Left ventricle myocardium inferior (tissue), 1 donor: ENCODE measurements at places on chromosomes 16 and 17. TPM values are rescaled to one million over a fixed set of nuclear protein-coding genes. Genes with fewer than 3 reads are reported as not detected.

Gene OR3A3
- total RNA-seq: not detected

Gene COX6A2
- 1,568 TPM for total RNA-seq

Gene RTN4RL1
- 4.0 TPM for total RNA-seq

Gene LPCAT2
- total RNA-seq: 6.9 TPM

Gene FBXO39
- total RNA-seq: not detected

Gene CLDN6
- total RNA-seq: not detected

- no peak for DNase-seq
These were observed 43.7 kb downstream of the USP22 start for GRCh38 chr17:20999044-20999573.

DNA sequence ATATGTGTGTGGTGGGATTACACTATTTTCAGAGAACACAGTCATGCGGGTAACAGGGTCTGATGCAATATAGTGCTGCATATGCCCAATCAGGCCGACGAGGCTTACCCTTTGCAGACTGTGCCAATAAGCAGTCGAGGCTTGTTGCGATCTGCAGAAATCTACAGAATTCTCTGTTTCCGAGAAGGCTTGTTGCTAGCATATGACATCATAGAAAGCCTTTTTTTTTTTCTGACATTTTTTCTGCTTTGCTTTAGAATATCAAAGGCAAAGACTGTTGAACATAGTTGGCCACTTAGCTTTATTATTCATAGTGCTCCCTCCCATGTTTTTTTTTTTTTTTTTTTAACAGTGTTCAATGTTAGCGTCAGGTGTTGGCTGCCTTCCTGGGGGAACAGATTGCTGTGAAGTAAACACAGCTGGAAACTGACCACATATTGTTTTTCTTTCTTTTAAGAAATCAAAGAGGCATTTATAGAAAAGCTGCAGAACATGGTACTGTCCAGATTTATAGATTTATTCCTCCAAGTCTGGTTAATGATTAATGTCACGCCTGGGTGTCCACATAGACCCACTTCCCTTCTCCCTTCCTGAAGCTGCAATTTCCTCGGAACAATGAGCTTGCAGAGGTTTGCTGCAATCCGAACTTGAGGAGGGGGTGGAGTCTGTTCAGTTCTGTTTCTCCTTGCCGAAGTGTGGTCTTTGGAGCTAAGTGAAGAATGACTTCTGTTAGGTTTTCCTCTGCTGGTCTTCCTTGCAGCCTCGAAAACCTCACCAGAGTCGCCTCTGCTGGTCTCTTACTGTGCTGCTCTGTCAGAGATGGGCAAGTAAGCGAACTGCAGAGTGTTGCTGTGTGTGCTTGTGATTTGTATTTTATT, 87.3 kb downstream of the MAP2K6 start:
- DNase-seq: no peak

DNA sequence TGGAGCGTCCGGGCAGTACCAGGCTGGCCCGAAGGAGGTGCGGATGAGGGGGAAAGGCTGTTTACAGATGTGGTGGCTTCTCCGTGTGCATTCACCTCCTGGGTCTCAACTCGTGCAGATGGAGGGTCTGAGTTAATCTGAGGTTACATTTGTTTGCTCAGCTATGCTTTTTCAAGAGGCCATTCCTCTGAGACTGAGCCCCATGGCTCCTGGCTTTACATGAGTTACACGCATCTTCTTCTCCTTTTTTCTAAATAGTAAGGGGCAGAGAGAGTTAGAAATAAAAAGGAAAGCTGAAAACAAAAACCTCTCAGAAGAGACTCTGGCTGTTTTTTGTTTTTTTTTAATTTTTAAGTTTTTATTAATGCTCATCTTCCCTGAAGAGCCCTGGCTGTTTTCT, 29.0 kb downstream of the IRF8 start:
- DNase-seq: no peak
